ENCODE measurements at places on chromosomes 11 and 22.

DNA sequence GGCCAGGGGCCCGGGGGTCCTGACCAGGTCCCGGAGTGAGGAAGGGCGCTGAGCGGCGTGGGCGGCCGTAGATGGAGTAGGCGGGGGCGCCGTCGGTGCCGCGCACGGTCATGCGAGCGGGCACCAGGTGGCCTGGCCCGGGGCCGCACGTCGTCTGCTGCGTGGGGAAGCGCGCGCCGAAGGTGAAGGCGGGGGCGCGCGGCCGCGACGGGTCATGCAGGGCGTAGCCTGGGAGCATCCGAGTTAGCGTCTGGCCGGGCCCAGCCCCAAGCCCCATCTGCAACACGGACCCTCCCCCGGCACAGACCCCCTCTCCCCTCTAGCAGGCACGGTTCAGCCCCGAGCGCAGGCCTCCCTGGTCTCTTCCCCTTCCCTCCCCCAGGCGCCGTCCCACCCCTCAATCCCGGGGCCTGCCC is 1.7 kb upstream of the TYMP start:
- peak; percentile 66 for DNase-seq

DNA sequence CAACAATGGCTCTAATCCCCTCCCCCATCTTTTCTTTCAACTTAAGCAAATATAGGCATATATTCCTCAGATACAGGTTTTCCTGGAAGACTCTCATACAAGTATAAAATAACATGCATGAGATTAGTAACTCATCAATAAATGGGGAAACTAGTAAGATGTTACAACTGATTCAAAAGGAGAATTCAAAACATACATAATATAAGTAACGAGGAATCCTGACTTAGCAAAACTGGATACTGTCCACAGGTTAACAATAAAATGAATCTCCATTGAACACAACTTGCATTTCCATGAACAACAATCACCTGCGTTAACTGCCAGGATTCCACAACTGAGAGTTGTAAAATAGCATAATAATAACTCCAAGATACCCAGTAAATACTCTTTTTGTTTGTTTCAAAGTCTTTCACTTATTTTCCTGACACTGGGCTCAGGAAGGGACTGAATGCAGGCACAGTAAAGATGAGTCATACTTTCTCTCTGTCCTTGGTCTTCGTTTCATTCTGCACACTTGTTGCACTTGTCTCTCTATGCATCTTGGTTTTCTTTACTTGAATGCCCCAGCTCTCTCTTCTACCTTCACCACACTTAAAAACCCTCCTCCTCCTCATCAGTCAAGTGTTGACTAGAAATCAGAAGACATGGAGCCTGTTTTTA is 8.1 kb downstream of the APIP start:
- DNase-seq: no peak

DNA sequence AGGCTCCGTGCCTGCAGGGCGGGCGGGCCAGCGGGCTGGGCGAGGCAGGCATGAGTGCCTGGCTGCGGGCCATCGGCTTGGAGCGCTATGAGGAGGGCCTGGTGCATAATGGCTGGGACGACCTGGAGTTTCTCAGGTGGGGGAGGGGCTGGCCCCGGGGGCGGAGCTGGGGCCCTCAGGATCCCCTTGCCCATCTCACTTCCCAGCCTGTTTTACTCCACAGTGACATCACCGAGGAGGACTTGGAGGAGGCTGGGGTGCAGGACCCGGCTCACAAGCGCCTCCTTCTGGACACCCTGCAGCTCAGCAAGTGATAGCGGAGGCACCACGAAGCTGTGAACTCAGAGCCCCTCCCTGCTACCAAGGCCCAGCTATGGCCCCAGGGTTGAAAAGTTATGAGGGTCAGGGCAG is 5.9 kb downstream of the PHOX2A start:
- peak; percentile 28 for DNase-seq

- DNase-seq: no peak
Measured at GRCh38 chr22:33969045-33969444, 48.8 kb upstream of the LARGE1 start.

DNA sequence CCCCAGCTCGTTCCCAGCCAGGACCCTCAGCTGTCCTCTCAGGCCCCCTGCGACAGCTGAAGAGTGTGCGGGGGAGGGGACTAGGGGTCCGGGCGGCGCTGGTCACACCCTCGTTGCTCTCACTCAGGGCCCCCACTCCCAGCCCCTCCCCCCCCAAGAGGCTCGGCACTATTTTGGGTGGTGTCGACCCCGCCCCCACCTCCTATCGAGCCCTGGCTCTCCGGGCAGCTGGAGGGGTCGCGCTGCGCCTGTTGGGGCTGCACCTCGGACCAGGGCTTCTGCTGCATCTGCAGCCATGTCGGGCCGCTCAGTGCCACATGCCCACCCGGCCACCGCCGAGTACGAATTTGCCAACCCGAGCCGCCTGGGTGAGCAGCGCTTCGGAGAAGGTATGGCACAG is at the start of gene HSPB2:
TSS of gene HSPB2 (plus strand) at position 200 of the 400 bp plus-strand sequence. CDS start at position 296, 96 bp downstream.
- no peak for DNase-seq

GRCh38 chr11:110704210-110704864 is 7.9 kb downstream of the ARHGAP20 start:
- DNase-seq: no peak

DNA sequence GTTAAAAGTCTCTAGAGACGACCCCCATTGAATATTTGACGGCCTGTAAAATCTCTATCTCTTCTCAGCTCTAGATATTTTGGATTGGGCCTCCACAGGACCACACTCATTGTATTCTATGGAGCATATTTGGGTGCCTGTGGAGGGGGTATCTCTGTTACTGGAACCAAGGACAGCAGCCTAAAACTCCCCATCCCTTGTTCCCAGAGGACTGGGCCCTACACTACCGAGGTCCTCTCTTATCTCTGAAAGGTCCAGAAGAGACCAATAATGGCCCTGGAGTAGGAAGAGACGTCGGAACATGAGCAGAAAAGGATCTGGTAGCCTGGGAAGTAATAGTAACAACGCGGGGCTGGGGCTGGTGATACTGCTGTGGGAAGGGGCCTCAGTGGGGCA is 542 bp downstream of the HPS4 start:
- no peak for DNase-seq

- no peak for DNase-seq
Measured at GRCh38 chr11:33716243-33716642, 15.6 kb upstream of the C11orf91 start.

- DNase-seq: no peak
Measured at GRCh38 chr11:35389112-35389511, 30.2 kb downstream of the SLC1A2 start.

DNA sequence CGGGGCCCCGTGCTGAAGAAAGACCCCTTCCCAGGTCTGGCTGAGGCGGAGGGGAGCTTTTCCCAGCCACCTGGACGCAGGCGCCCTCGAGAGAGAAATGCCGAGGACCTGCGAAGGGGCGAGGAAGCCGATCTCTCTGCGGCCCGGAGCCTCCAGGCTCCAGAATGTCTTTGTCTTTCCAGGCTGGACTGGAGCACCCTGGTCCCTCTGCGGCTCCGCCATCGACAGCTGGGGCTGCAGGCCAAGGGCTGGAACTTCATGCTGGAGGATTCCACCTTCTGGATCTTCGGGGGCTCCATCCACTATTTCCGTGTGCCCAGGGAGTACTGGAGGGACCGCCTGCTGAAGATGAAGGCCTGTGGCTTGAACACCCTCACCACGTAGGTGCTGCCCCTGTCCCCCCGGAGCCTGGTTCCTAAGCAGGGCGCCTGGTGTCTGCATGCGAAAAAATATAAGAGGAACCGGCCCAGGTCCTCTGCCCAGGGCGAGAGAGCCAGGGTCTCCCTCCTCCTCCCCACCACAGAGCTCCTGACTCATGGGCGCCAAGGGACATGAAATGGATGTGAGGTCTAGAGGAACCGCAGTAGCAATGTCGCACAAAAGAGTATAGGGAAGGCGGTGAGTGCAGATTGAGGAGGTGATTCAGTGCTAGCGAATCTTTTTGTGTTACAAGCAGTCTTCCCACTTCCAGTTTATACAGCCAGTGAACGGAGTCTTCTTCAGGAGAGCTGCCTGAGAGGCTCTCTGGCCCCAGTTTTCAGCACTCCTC is 11.0 kb downstream of the GLB1L2 start:
- DNase-seq: no peak

DNA sequence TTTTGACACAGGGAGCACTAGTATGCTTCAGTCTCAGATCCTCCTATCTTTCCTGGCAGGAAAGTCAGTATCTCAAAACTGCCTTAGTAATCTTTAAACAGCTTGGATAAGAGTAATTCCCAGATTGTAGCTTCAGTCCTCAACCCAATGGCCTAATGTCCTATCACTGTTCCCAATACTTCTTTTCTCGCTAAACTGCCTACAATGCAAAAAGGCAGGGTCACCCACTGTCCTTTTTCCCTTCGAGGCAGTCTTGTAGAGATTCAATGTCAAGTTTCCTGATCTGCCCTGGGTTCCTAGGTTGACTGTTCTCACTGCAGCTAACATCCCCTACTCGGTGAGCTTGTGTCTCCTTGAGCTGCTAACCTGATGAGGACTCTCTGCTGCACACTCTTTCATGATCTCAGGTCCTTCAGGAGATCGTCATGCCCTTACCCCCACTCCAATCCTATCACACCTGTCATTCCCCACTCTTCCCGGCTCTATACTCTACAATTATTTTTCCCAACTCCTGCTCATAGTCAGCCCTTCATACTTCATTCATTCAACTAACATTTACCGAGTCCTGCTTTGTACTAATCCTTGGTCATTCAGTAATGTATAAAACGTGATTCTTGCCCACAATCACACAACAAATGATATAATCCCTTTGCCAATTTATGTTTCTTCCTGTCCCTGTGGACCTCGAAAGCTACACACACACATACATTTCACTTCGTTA is 904 bp downstream of the C2CD3 start:
- no peak for DNase-seq

GRCh38 chr22:26174280-26174679 is 5.0 kb downstream of the SEZ6L start:
- no peak for DNase-seq

- DNase-seq: no peak
Measured at GRCh38 chr11:65903068-65903481, 2.9 kb upstream of the FOSL1 start.

DNA sequence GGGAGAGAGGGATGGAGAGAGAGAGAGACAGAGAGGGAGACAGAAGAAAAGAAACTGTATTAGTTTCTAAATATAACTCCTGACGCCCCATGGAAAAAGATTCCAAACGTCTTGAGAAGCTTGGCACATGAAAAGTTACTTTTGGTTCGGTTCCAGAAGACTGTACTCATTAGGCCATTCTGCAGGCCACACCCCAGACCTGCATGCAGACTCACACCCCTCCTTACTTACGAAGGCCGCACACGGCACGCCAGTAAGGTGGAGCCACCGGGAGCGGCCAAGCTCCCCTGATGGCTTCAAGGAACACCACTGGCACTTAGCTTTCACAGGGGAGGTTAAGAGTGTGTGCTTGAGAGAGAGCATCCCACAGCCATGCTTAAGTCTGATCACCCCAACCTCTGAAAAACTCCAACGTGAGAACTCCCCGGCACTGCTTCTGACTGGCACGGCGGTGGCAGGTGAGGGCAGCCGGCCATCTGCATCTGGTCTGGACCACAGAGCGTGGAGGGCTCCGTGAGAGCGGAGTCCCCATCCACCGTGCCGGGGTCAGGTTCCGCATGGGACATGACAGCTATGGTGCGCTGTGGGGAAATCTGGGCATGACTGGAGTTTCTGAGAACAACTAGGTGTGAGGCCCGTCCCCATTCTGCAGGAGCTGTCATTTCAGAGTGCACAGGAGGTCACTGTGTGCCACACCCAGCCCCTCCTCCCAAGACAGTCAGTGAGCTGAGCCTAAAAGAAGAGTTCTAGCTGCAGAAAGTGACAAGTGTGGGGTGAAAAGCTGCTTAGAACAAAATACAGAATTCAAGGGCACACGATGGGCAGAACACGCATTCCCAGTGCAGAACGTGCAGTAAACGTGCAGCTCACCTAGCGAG is 62.4 kb downstream of the MYH9 start:
- DNase-seq: no peak

DNA sequence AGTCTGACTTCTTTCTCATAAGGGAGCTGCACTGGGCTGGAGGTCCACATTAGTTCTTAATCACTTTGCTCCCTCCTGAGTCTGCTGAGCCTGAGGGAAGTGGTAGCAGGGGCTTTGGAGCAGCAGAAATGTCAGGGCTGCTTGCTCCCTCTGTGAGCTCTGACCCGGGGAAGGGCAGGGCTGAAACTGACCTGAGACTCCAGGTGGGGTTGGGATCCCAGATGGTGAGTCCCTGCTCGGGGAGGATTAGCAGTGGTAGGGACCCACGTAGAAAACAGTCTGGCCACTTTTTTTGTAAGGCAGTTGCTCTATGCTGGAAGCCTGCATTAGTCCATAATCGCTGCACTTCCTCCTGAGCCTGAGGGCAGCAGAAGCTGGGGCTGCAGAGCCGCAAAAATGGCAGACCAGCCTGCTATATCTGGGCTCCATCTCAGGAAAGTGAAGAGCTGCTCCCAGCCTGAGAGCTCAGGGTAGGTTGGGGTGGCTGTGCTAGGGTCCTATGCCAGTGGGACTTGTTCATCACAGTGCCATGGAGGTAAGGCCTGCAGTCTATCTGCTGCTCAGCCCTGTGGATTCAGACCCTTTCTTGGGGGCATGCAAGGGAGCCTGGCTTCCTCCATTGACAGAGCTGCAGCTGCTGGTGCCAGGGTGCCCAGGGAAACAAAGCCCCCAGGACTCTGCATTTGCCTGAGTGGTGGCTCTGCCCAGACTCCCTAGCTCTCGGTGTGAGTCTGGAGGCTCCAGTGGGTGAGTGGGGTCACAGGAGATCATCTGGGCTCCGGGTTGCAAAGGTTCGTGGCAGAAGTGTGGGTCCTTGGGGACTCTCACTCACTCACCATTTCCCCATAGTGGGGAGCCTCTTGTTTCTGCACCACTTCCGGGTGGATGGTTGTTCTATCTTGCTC is 854.3 kb downstream of the LUZP2 start:
- no peak for DNase-seq

DNA sequence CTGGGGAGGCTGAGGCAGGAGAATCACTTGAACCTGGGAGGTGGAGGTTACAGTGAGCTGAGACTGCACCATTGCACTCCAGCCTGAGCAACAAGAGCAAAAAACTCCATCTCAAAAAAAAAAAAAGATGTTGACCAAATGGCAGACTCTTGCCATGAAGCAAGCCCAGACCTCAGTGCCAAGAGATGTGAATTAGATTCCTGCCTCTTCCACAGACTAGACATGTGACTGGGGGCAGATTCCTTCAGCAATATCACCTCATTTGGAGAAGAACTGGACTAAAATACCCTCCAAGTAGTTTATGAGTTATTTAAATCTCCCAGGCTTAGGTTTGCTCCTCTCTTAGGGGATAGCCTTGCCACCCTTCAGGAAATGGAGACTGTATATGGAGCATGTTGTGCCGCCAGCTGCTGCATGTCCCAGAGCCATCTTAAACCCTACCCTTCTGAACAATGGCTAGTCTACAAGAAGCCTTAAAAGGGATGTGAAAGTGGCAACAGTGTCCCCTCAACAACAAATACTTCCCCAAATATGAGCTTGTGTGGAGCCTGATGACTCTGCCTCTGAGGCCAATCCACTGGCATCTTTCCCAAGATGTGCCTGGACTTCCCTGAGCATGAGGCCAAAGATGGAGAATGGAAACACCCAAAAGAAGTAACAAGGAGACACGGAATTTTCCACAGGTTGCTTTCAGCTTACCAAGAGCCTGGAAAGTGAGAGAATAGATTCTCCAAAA is 763 bp upstream of the MS4A7 start:
- DNase-seq: no peak
